ENCODE measurements at places on chromosomes 12 and 14. TPM values are rescaled to one million over a fixed set of nuclear protein-coding genes. Genes with fewer than 3 reads are reported as not detected.
A peak's percentile ranks its signal among the peaks of the same experiment; 100 is the strongest.

Gene SOCS4
- 15.7 TPM for total RNA-seq

Gene TMEM132D
- 0.03 TPM for total RNA-seq

Gene KLRB1
- not detected for total RNA-seq

Gene SERPINA12
- total RNA-seq: not detected

Gene CHGA
- 6.2 TPM for total RNA-seq

Gene RAD51AP1
- total RNA-seq: 17.8 TPM

Gene PARPBP
- total RNA-seq: 24.2 TPM

Gene ATP2B1
- total RNA-seq: 33.7 TPM

Gene PZP
- total RNA-seq: 0.59 TPM

Gene ADCY4
- total RNA-seq: not detected

Gene RPL10L
- total RNA-seq: not detected

Gene CLSTN3
- 1.0 TPM for total RNA-seq

Gene OASL
- 0.35 TPM for total RNA-seq

Gene SYCP3
- total RNA-seq: 0.29 TPM

Gene TMTC2
- 17.3 TPM for total RNA-seq

DNA sequence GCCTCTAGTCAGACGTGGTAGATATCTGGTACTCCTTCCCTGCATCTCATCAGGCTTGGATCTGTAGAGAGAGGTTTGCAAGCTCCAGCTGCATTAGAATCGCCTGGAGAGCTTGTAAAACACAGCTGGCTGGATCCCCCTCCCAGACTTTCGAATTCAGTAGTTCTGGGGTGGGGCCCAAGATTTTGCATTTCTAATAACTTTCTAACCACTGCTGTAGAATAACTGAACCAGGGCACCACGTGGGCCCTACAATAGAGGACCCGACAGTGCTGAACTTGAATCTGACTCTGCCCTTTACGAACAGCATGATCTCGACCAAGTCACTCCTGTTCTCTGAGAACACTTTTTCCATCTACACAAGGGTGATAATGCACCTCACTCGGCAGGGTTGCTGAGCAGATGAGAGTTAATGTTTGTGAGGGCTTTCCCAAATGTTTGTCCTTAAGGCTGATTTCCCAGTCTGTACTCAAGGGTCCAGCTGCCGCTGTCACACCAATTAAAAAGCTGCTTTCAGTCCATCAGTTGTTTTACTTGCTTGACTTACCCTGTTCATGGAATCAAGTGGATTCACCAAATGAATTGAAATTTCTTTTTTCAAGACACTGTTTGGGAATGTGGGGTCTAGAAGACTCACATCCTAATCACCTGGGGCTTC, 86.6 kb upstream of the SLC24A4 start:
- no peak for DNase-seq

DNA sequence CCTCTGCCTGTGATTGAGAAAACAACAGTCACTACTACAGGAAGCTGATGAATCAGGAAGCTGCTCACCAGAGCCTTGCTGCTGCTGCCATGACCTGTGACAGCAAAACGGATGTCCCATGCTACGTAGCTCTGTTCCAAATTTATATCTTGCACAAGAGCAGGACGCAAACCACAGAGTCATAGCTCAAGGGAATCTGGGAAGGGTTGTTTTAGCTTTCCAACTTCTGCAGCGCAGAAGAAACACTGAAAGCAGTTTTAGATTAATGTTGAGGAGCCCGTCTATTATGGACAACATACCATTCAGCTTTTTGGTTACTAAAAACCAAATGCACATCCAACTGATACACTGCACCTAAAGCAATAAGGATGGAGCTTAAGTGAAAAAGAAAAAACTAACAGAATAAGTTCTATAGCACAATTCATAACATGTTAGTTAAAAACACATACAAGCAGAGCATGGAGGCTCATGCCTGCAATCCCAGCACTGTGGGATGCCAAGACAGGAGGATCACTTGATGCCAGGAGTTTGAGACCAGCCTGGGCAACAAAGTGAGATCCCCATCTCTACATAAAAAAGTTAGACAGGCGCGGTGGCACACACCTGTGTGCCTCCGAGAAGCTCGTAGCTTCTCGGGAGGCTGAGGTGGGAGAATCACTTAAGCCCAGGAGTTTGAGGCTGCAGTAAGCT, 1.7 kb upstream of the ANKRD33 start:
- peak; percentile 74 for DNase-seq

DNA sequence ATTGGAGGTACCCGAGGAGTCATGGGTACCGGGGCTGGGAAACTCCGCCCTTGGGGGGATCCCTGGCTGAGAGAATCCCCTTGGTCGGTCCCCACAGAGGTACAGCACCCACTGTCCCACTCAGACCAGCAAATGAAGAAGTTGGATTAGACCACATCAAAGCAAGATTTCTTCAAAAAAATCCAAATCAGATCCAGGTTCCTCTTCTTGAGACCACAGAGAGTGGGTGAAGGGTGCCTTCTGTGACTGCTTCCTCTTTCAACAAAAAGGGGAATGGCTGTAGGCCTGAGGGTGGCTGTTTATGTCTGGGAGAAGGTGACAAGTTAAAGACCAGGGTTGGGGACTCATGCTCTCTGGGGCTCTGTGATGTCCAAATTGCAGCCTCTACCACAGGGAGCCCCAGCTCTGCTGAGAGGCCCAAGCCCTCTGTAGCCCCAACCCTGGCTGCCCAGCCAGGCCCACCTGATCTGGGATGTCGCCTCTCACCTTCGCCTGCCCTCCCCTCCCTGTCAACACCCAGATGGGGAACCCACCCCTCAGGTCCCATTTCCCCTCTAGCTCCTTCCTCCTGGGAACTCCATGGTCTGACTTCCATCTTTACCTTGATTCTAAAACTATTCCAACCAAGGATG, 50.9 kb downstream of the ZFP36L1 start:
- no peak for DNase-seq

- no peak for DNase-seq
Measured at GRCh38 chr12:127819056-127819455, 447.9 kb upstream of the TMEM132C start.

DNA sequence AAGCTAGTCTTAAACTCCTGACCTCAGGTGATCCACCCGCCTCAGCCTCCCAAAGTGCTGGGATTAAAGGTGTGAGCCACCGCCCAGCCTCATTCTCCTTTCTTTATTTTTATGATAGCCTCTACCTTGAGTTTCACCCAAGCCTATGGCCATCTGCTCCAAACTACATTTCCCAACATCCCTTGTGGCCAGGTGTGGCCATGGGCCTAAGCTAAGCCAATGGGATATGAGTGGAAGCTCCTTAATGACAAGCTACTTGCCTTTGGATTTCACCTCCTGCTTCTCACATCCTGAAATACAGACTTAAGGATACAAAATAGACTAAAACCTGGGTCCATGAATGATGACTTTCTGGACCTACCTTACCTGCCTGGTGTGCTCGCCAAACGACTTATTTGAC, 46.2 kb downstream of the DPF3 start:
- no peak for DNase-seq

- DNase-seq: peak; percentile 75
Measured at GRCh38 chr14:72420749-72421474, 473.0 kb downstream of the DPF3 start.

GRCh38 chr14:88164906-88165534, 158.0 kb downstream of the KCNK10 start:
- no peak for DNase-seq

GRCh38 chr12:39804898-39805297, 185.3 kb upstream of the ABCD2 start:
- no peak for DNase-seq

GRCh38 chr12:12442548-12443071, 85.7 kb downstream of the BORCS5 start:
- DNase-seq: no peak

GRCh38 chr14:72513965-72514659, 379.8 kb downstream of the DPF3 start:
- DNase-seq: peak; percentile 55

DNA sequence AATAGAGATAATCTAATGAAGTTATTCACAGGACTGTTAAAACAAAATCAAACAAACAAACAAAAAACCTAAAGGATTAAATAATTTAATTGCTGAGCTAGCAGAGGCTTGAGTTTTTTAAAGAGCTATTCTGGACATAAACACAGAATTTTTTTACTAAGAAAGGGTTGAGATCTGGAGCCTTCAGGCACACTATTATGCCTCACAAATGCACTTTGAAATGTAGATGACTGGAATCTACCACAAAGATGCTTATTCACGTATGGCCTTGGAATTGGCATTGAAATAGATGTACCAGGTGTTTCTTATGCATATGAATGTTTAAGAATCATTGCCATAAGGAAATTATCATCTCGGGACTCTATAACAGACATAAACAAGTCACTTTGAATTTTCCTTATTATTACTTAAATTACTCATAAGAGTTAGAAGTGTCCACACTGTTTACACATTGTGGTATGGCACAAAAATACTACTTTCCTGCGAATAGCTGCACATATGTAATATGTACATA, 21.6 kb downstream of the PUS7L start:
- no peak for DNase-seq

- no peak for DNase-seq
Measured at GRCh38 chr12:131920157-131920508, 8.9 kb upstream of the PUS1 start.

GRCh38 chr12:111841236-111841749, 735 bp upstream of the MAPKAPK5 start:
- no peak for DNase-seq

GRCh38 chr12:66072566-66072965, 58.0 kb downstream of the LLPH start:
- DNase-seq: no peak

GRCh38 chr12:67545298-67545697, 103.2 kb upstream of the DYRK2 start:
- DNase-seq: no peak

DNA sequence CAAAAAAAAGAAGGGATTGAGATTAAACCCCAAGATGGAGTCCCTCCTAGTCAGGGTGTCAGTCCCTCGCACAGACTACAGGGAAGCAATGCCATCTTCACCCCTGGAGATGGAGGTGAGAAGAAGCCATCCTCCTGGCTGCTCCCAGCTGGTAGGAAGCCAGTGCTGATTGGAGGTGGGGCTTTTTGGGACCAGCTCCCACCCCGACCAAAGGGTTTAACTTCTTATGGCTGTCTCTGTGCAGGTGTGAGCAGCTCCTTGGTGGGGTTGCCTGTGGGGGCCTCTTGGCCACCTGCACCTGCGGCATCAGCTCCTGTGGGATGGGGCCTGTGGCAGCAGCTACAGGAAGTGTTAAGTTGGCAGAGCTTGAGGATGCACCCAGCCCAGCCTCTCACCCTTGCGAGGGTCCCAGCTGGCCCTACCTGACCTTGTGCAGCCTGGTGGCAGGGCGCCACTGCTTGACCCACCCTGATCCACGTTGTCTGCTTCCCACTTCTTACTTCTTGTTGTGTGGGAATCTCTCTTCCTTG, 3.8 kb upstream of the KRT86 start:
- no peak for DNase-seq

- DNase-seq: no peak
Measured at GRCh38 chr12:66290716-66291200, 11.5 kb upstream of the HELB start.

GRCh38 chr14:103527408-103528145, 1.4 kb upstream of the TRMT61A start:
- no peak for DNase-seq

- DNase-seq: no peak
Measured at GRCh38 chr12:93802293-93802692, 125.1 kb downstream of the CRADD start.

DNA sequence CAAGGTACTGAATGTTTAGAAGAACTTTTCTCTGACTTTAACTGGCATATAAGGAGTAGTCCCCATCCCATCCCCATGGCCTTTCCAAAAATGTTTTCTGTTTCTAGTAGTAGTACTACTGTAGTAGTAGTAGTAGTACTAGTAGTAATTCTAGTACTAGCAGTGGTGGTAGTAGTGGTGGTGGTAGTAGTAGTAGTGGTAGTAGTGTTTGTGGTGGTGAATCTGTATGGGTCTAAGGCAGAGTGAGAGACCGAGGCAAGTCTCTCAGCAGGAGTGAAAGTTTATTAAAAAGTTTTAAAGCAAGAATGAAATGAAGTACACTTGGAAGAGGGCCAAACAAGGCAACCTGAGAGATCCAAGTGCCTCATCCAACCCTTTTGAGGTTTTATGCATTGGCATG, 58.6 kb downstream of the FOXN4 start:
- no peak for DNase-seq

- no peak for DNase-seq
Measured at GRCh38 chr14:74960736-74961135, 5.3 kb upstream of the PGF start.

DNA sequence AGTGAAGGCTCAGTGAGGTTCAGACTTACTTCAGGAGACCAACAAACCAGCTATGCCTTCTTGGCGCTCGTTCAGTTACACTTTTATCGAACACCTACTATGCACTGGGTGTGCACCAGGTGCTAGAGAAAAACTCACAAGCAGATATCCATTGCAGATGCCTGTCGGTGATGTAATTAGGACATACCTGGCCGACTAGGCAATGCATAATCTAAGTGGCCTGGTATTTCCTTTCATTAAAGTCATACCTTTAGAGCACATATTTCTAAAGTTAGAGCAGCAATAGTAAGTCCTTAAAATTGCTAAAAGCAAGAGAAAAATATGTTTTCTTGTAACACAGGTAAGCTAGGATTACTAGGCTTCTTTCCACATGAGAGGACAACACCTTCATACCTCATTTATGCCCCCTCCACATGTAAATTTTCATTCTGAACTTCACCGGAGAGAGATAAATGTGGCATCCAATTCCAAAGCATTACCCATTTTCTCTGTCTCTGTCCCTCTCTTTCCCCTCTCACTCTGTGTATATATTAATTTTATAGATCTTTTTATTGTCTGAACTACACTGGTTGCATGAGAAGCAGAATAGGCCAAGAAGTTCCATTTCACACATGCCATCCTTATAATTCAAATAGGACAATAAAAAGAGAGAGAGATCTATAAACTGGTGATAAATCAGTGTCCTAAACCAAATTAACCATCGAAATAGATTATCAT, 242.2 kb downstream of the SPTSSA start:
- no peak for DNase-seq

- no peak for DNase-seq
Measured at GRCh38 chr14:39454906-39455539, 22.8 kb upstream of the FBXO33 start.

- DNase-seq: no peak
Measured at GRCh38 chr12:103667125-103667524, 80.1 kb downstream of the STAB2 start.

DNA sequence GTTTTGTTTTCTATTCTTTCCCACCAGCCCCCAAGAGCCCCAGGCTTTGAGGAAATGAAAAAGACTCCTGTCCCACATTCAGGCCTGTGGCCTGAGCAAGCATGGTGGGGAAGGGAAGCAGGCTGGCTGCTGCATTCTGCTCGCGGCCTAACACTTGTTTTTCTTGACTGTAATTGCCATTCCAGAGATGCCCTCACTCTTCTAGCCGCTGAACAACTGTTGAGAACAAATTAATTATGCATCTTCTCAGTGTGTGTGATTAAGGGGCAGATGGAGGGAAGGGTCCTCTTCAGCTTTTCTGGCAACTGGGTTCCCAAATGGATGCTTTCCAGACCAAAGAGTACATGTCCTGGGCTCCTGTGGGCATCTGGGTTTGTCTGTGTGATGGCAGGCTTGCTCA, 43.3 kb downstream of the ADCK1 start:
- DNase-seq: no peak

- DNase-seq: no peak
Measured at GRCh38 chr14:72033365-72033764, 101.1 kb downstream of the RGS6 start.
